Ascending aorta (tissue), 2 donors: ENCODE measurements at places on chromosomes 5 and 9.

GRCh38 chr5:154627698-154628678, 127.2 kb upstream of the LARP1 start:
- DNase-seq: no peak

DNA sequence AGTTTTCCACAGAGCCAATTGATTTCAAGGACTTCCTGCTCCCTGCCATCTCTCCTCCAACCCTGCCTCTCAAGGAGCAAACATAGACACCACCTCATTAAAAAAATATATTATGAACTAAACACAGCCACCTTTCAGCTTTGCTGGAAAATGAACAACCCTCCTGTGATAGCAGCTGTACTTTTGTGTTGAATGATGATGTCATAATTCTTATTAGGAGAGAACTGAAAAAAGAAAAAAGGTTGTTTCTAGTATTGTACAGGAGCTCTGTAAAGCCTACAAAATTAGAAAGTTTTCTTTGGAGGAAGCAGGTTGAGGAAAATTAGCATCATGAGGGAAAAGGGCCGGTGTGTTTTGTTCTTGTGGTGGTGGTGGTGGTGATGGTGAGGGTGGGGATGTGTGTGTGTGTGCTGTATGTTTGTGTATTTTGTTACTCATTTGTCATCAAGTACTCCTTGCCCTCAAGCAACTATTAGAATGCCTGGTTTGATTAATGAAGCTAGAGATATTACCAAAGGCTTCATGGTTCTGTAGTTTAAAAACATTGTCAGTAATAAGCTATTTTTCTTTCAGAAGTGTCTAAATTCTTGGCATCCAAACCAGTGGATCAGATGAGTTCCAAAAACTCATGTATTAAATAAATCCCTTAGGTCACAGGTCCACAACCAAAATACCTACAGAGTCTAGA, 405.9 kb downstream of the TLE4 start:
- DNase-seq: no peak

GRCh38 chr5:23368393-23368792, 139.0 kb upstream of the PRDM9 start:
- no peak for DNase-seq

DNA sequence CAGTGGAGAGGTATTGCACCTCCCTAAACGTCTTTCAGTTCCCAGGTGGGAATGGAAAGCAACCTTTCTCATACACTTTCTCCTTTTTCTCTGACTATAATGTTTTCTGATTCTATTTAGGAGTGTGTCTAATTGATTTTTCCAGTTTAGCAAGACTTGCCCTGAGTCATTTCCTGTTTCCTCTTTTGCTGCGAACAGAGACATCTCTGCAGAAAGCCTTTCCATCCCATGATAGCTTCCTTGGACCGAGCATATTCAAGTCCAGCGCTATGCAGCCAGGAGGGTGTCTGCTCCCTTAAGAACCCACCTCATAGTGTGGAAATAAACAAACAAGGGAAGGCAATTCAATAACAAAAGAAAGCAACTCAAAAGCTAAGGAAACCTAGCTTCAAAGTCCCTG, 60.0 kb upstream of the CDH6 start:
- no peak for DNase-seq

GRCh38 chr5:145499483-145499882, 335.7 kb downstream of the PRELID2 start:
- no peak for DNase-seq

DNA sequence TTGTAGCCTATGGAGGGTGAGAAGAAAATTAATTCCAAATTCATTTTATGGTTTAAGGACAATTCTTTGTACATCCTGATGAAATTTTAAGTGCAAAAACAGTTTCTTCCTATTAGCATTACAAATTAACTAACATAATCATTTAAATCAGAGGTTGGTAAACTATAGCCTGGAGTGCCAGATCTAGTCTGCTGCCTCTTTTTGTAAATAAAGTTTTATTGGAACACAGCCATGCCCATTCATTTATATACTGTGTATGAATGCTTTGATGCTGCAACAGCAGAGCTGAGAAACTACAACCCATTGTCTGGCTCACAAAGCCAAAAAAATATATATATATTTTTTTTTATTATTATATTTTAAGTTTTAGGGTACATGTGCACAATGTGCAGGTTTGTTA, 80.2 kb downstream of the FNIP1 start:
- no peak for DNase-seq

DNA sequence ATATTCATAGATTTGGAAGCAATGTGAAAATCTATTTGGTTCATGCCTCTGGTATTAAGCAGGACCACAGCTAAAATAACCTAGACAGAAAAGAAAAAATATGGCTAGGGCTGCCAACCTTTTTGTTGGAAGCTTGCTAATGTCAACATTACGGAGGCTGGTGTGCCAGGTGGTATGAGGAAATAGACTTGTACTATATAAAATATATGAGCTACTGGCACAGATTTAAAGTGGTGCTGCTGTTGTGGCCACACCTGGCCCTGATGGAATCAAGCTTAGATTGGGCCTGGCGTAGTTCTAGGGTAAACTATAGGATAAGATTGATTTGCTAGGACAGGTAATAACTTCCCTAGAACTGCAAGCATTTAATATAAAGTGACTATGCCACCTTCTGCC, 10.6 kb upstream of the PARP8 start:
- no peak for DNase-seq

DNA sequence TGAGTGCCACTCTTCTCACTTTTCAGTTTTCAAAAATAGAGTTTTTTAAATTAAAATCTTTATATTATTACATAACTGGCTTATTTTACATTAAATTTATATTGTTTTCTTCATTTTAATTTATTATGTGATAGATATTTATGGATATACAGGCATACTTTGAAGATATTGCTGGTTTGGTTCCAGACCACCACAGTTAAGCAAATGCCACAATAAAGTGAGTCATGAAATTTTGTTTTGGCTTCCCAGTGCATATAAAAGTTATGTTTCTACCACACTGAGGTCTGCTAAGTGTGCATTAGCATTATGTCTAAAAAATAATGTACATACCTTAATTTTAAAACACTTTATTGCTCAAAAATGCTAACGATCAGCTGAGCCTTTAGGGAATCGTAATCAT, 47.4 kb downstream of the NDUFS4 start:
- DNase-seq: no peak

DNA sequence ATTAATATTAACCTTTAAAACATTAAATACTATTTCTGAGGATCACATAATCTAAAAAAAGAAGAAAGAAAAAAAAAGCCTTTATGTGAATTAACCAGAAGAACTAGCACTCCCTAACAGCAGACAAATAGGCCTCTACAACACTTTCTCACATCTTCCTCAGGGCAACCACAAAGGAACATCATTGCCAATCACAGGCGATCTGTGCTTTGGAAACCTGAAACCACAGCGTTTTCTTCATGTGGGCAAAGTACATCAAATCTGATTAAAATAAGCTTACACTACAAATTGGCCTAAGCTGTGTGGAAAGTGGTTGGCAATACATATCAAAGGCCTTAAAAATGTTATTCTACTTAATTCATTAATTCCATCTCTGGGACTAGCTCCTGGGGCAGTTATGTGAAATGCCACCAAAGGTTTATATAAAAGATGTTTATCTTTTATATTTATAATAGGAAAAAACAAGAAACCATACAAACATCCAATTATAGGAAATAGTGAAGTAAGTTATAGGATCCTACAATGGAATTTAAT, 184.8 kb upstream of the TBCA start:
- no peak for DNase-seq

GRCh38 chr9:72173080-72173479, 23.8 kb downstream of the GDA start:
- no peak for DNase-seq

DNA sequence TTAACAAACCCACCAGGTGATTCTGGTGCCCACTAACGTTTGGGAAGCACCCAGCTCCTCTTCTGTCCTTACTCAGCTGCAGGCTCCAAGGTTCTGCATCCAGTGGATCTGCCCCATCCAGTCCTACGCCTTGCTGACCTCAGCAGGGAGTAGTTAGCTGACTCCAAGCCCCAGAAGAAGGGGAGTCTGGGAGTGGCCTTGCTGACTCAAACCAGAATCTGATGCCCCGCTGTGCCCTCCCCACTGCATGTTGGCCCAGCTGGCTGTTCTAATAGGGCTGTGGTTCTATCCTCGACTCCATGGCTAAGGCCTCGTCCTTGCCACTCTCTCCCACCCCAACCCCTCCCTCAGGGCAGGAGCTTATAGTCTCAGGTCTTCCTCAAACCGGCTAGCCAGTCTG, 136.3 kb downstream of the TTLL11 start:
- no peak for DNase-seq

GRCh38 chr5:52867809-52868208, 80.1 kb downstream of the ITGA1 start:
- no peak for DNase-seq

GRCh38 chr9:89632192-89632733, 27.5 kb downstream of the GADD45G start:
- DNase-seq: no peak

GRCh38 chr5:158234323-158235158, 375.6 kb upstream of the CLINT1 start:
- no peak for DNase-seq

GRCh38 chr9:126354887-126355770, 28.5 kb downstream of the MVB12B start:
- DNase-seq: no peak

GRCh38 chr5:35436400-35437057, 181.1 kb upstream of the SPEF2 start:
- DNase-seq: no peak

- no peak for DNase-seq
Measured at GRCh38 chr9:115063058-115063845, 54.7 kb downstream of the TNC start.

GRCh38 chr5:56406221-56406620, 173.1 kb upstream of the ANKRD55 start:
- DNase-seq: no peak

DNA sequence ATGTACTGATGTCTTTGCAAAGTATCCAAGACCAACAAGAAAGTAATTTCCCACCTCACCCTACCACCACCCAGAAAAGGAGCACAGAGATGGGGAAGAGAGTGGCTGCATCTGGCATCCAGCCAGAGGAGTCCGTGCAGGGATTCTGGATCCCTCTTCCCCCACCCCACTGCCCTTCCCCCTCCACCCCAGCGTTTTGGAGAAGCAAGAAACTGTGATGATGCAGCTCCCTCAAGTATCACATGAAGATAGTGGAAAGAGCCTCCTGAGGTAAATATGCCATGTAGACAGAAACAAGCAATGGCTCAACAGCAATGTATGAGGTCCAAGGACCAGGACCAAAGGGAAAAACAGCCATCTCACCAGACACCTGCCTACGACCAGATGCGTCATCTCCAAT, 153.8 kb downstream of the DEPDC1B start:
- no peak for DNase-seq

DNA sequence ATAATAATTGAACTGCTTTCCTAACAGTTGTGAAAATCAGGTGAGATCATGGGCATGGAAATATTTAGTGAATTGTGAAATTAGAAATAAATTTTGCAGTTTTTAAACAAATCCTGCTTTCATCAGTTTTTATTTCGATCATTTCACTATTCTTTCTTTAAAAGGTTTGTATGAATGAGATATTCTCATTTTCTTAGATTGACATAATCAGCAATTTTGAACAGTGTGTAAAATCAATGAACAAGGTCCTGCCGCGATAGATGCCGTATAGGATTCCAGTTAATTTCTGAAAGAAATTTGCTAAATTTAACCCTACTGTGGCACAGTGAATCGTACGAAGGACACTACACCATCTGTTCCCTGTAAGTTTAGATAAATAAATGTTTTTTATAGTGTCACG, 7.5 kb downstream of the RAD23B start:
- DNase-seq: no peak

DNA sequence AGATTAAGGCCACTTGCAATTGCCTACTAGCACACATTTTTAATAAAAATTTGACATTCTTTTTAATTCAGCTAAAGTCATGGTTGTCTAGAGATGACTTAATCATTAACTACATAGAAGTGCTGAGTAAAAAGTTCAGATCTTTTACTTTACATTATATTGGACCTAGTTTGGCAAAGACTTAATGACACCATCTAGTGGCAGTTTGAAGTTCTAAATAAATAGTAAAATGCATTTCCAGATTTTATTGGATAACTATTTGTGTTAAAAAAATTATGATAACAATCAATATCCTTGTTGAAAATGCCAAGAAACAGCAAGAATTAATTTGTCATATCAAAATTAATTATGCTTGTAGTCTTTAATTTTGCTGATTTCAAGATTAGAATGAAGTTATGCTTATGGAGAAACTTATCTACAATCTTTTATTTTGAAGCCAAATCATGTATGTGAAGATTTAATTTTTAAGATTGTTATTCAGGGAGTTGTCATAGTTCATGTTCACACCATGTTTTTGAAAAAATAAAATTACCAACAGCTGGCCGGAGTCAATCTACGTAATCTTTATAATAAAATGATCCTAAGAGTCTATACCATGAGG, 69.6 kb upstream of the PJA2 start:
- DNase-seq: no peak
